ENCODE measurements at places on chromosomes 12 and 14.

DNA sequence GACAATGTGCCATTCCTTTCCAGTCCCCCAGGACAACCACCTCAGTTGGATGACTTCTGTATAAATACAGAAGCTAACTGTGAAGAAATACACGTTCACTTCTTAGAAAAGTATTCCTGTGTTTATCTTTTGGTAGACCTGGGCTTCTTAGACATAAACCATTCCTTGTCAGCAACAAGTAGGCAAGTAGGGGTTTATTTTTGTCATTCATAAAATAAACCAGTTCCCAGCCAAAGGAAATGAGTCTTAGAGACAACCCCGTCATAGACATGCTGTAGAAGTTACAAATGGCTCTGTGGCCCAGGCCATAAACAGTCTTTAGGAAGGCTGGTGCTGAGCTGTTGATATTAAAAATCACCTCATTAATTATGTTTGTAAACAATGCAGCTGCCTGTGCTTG, 243.2 kb downstream of the SPTSSA start:
- no peak for DNase-seq

DNA sequence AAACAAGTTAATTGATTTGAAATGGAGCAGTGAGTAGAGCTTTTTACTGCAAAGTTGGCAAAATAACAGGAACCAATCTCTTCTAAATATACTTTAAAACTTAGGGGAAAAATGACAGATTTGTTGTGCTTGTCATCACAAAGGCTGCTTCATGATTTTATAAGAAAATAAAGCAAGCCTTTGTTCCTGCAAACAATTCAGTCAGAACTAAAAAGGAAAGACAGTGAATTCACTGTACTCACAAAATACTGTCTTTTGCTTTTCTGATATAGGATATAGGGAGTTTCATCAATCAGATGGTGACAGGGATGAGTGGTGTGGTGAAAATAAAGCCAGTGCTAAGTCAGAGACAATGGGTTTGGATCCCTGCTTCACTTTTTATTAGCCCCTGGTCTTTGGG, 126.0 kb downstream of the HELB start:
- no peak for DNase-seq

GRCh38 chr14:62988967-62989366, 56.3 kb downstream of the KCNH5 start:
- no peak for DNase-seq

DNA sequence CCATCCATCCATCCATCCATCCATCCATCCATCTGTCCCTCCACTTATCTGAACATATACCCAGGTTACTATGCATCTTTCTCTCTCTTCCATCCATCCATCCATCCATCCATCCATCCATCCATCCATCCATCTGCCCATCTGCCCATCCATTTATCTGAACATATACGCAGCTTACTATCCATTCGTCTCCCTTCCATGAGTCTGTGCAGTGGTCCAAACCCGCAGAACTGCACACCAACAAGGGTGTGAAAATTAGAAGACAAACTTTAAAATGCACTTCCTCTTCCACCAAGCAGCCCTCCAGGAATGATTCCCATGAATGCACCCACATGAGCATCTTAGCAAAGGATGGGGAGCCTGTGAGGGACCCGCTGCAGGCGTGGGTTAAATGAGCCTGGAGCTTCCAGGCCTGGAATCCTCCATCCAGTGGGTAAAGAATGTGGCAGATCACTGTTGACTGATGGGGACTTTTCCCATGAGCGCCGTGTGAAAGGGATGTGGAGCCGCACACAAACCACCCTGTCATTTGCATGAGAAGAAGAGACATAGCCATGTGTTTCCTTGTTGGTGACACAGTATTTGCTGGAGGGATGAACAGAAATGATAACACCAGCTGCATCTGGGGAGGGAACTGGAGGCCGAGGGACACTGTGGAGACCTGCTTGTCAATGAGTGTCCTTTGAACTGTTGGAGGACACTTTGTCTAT, 376.6 kb downstream of the ADGRD1 start:
- DNase-seq, result no peak

DNA sequence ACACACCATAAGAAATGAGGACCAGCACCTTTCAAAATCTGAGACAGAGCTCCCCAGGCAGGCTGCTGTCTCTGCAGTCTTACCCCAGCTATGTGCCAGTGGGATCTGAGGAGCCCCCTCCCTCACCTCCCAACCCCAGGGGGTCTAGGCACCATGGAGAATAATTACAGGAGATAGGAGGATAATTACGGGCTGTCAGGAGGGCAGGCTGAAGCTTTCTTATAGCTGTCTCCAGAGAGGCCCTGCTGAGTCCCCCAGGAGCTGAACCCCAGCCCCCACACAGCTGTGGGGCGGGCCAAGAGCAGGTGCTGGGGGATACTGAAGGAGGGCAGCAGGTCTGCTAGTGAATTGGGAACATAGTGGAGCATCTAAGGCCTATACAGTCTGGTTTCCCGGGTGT, 6.8 kb downstream of the CPNE6 start:
- no peak for DNase-seq

- DNase-seq, result no peak
Measured at GRCh38 chr14:105198588-105198987, 17.5 kb upstream of the NUDT14 start.

GRCh38 chr14:101926085-101926484, 38.3 kb upstream of the DYNC1H1 start:
- no peak for DNase-seq

- no peak for DNase-seq
Measured at GRCh38 chr12:128424931-128425431, 158.0 kb downstream of the TMEM132C start.

DNA sequence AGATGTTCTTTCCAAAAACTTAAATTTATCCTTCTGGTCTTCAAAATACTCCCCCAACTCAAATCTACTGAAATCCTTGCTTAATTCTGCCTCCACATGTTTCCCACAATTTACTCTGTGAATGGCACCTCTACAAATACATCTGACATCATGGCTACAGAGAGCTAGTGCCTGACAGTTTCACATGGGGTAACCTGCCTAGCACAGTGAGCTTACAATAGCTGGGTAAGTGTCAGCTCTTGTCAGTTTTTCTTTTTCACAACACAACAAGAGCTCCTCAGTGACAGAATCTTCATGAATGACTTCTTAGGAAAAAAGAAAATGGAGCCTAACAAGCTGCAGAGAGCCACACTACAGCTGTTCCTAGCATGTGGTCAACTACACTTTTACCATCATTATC, 54.4 kb downstream of the NIN start:
- DNase-seq, result no peak

GRCh38 chr12:47808050-47808449, 11.7 kb downstream of the HDAC7 start:
- DNase-seq, result peak; percentile 83

GRCh38 chr12:132966676-132967415, 10.7 kb upstream of the ZNF605 start:
- DNase-seq, result no peak

GRCh38 chr14:101992708-101993107, 28.3 kb downstream of the DYNC1H1 start:
- DNase-seq, result no peak

- DNase-seq, result no peak
Measured at GRCh38 chr14:84251411-84252115, 1278.4 kb upstream of the FLRT2 start.

DNA sequence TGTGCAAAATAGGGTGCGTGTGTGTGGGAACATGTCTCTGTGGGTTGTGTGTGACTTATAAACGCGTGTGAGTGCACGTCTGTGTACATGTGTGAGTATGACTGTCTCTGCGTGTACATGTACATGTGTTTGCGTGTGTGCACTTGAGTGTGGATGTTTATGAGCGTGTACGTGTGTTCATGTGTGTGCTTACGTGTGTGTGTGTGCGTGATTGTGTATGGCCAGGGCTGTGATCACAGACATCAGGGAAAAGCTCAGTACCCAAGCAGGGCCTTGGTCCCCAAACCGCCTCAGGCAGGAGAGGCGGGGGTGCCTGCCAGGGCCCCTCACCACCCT, 326.3 kb upstream of the DIO3 start:
- DNase-seq, result no peak

- DNase-seq, result no peak
Measured at GRCh38 chr14:77526266-77526665, 27.6 kb upstream of the ISM2 start.

- DNase-seq, result no peak
Measured at GRCh38 chr14:30521899-30522736, 36.8 kb upstream of the G2E3 start.

GRCh38 chr12:87305481-87305880, 723.7 kb downstream of the C12orf50 start:
- no peak for DNase-seq

GRCh38 chr12:104957719-104958000, 430 bp downstream of the SLC41A2 start:
- DNase-seq, result peak; percentile 37

DNA sequence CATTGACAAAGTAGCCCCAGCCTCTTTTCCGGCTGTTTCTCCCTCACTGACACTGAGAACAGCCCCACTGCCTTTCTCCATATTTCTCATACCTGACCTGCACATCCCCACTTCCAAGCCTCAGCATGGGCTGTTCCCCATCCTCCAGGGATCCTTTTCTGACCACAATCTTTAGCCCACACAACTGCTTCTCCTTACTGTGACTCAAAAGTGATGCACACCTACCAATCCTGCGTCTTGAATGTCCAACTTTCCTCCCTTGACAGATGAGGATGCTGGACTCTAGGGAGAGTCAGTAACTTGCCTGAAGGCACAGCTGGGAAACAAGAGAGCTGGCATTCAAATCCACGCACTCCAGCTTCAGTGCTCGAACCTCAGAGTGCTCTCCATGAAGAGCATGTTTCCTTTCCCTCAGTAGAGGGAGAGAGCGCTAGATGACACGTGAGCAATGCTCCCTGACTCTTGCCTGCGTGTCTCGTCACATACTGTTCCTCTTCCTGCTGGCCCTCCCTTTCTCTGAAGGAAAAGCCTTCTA, 75.6 kb downstream of the NTF3 start:
- DNase-seq, result no peak

DNA sequence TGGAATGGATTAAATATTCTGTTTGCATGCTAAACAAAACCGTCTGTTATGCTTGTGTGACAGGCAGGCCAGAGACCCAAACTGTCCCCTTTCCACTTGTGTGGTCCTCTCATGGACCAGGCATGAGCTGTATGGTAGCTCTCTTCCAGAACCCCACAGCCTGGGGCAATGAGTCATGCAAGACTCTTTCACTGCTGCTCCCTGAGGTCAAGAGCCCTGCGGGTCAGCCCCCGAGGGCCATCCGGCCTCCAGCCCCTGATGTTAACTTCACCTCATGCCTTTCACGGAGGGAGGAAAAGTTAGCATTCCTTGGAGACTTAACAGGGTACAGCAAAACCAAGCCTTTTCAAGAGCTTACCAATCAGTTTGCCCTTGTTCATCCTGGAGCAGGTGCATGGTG, 239.1 kb upstream of the DIO3 start:
- DNase-seq, result no peak

DNA sequence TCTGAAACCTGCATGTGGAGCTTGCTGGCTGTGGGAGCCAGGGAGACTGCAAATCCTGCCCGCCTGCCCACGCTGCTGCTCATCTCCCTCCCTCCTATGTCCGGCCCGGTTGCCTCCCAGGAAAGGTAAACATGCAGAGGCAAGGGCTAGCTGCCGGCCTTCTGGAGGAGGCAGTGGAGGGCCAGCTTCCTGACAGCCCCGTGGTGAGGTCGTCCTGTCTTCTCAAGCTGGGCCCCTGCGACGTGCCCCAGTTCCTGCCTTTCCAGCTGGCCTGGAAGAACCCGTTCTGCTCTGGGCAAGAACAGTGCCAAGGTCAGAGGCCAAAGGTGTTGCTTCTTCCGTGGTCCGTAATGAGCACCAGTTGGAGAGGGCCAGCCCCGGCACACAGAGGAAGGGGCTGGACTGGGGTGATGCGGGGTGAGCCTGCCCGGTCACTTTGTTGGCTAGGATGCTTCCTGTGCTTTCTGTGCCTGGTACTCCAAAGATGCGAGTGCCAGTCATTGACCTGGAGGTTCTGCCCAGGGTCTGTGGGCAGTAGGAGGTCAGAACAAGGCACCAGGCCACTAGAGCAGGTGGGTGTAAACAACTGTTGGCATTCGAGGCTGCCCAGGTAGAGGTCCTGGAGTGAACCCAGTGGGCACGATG, 25.3 kb downstream of the TPCN1 start:
- no peak for DNase-seq

DNA sequence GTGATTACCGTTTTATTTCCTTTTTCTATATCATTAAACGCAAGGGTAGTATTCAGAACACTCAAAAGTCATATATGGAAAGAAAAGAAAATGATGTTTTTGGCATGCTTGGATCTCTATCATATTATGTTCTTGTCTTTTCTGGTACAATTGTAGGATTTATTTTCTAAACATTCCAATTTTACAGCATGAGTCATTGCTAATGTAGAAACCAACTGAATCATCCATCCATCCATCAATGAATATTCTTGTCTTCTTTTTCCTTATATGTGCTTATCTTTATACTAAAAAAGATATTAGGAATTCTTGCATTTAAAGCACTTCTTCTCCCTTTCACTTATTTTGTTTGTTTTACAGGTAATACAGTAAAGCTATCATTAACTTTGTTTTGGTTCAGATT, 20.4 kb upstream of the AMIGO2 start:
- no peak for DNase-seq

DNA sequence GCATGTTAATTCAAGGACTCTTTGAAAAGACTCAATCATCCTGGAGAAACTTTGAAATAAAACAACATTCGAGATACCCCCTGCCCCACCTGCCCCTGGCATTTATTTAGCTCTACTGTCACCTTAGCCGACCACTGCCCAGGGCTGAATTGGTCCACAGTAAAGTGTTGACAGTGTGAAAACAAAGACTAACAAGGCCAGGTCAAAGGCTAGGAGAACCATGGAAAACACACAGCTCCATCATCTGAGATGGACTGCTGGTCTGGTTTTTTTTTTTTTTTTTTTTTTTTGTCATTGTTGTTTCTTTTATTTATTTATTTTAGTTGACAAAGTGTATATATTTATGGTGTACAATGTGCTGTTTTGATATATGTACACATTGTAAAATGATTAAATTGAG, 25.7 kb downstream of the GSTZ1 start:
- no peak for DNase-seq

DNA sequence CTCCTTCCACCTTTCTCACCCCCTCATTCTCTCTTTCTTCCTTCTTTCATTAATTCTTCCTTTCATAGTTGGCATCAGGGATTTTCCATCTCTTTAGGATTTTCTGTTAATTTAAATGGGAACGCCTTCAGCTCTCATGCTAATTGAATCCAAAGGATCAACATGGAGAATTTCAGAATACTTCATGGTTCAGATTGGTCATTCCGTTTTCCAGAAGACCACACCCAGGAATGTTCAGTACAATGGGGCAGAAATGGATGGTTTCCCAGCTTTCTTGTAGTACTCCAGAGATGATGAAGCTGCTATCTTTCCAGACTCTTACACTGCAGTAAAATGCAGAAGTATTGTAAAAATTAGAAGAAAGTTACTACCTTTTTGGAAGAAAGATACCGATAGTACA, 440.0 kb downstream of the DAD1 start:
- DNase-seq, result no peak
